ENCODE measurements at places on chromosomes 7 and 10. TPM values are rescaled to one million over a fixed set of nuclear protein-coding genes. Genes with fewer than 3 reads are reported as not detected.

ASB15 gene
- not detected for polyA plus RNA-seq

UCMA gene
- polyA plus RNA-seq: not detected

MLXIPL gene
- polyA plus RNA-seq: not detected

CLDN4 gene
- polyA plus RNA-seq: not detected

SYPL1 gene
- polyA plus RNA-seq: 234 TPM

MYH16 gene
- polyA plus RNA-seq: not detected

EFCAB10 gene
- polyA plus RNA-seq: not detected

CFAP43 gene
- not detected for polyA plus RNA-seq

PALS2 gene
- 27.4 TPM for polyA plus RNA-seq

TRIL gene
- polyA plus RNA-seq: not detected

MAGI2 gene
- polyA plus RNA-seq: 0.04 TPM

MEIG1 gene
- 1.2 TPM for polyA plus RNA-seq

ZC3HAV1L gene
- polyA plus RNA-seq: 0.18 TPM

LRRN3 gene
- polyA plus RNA-seq: 0.09 TPM
